Activated T-helper 9 cell treated with anti-CD3 and anti-CD28 coated beads, Interleukin-2, amount 50 U/mL, for 16 hours (primary cell): ENCODE measurements at places on chromosomes 11 and 22.

- DNase-seq: no peak
These were observed 58.6 kb downstream of the DSCAML1 start for GRCh38 chr11:117738246-117738957.

GRCh38 chr22:25750569-25751173, 8.7 kb downstream of the MYO18B start:
- DNase-seq: no peak

GRCh38 chr11:13375798-13376197, 87.2 kb downstream of the BTBD10 start:
- no peak for DNase-seq

DNA sequence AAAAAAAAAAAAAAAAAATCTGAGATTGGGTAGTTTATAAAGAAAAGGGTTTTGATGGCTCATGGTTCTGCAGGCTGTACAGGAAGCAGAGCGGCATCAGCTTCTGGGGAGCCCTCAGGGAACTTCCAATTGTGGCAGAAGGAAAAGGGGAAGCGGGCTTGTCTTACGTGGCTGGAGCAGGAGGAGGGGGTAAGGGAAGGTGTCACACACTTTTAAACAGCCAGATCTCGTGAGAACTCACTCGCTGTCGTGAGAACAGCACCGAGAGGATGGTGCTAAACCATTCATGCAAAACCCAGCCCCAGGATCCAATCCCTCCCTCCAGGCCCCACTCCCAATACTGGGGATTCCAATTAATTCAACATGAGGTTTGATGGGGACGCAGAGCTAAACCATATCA, 806.2 kb downstream of the TBC1D22A start:
- no peak for DNase-seq

DNA sequence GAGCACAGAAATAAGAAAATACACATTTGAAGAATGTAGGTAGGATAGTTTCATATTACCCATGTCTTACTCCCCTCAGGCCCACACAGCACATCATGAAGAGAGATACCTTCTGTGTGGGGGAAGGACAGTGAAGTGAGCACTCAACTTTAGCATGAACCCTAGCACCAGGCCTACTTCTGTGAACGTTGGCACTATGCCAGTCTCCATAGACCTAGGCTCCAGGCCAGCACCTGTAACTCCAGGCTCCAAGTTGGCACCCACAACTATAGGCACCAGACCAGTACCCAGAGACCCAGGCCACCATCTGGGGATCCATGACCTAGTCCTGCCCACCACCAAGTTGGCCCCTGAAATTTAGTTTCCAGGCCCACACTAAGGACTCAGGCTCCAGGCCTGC, 410.9 kb downstream of the INSC start:
- no peak for DNase-seq

- DNase-seq: no peak
These were observed 87.5 kb downstream of the NAV2 start for GRCh38 chr11:19800162-19800561.
